ENCODE measurements at places on chromosomes 5 and 9.

GRCh38 chr5:173159256-173159655, 14.9 kb downstream of the BNIP1 start:
- DNase-seq = no peak

DNA sequence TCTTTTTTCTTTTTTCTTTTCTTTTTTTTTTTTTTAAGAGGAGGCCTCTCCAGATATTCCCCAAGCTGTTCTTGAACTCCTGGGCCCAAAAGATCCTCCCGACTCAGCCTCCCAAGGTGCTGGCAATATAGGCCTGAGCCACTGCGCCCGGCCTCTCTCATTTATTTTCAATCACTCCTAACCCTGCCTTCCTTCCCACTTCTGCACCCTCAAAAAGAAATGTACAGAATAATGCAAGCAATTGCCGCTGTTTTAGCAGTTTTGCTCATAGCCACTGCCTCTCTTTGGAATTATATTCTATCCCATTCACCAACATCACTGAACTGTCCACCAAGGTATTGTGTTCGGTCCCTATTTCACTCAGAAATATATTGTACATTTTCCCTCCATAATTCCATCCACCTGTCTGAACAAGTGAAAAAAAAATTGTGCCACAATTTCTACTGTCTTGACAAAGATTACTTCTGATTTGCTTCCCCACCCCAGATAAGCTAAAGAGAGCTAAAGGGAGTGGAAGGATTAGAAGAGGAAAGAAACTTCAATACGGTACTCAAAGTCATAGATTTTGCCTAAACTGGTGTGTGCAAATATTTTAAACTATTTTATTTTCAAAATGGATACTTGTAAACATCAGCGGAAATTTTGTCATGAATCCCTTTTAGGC, 1.9 kb downstream of the FNBP1 start:
- DNase-seq = no peak

DNA sequence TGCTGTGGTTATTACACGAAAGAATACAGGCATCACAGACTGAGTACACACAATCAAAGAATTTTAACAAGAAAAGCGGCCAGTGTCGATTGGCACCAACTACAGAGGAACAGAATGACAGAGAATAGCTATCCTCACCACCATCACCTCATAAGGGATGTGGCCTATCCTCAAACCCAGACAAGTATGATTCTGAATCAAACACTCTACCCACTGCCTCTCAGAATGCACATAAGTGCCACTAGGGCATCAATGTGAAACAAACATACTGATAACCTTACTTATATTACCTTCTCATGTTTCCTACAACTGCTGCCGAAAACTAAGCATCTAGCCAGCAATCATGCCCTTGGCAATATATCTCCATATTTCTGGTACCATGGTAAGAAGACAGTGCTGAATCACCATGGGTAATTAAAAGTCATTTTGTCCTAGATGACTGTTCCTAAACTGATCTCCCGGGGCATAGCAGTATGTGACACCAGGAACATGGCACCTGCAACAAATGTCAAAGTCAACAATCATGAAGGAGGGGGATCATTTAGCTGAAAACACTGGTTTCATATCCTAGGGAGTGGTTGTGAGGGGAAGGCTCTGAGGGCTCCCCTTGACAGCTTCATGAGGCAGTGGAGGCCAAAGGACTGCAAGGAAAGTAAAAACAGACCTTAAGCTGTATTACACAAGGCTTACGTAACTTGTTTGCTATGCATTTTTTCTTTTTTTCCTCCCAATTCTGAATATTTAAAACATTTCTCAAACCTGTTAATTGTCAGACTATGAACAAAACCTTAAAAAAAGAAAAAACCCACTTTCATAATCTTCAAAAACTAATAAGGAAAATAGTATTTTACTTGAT, 88.3 kb downstream of the LHFPL2 start:
- no peak for DNase-seq

DNA sequence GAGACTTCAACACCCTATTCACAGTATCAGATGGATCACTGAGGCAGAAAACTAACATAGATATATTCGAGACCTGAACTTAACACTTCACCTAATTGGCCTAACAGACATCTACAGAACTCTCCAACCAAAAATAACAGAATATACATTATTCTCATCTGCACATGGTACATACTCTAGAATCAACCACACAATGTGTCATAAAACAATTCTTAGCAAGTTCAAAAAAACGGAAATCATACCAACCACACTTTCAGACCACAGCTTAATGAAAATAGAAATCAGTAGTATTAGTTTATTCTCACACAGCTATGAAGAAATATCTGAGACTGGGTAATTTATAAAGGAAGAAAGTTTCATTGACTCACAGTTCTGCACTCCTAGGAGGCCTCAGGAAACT, 387.9 kb downstream of the DEPDC1B start:
- no peak for DNase-seq

DNA sequence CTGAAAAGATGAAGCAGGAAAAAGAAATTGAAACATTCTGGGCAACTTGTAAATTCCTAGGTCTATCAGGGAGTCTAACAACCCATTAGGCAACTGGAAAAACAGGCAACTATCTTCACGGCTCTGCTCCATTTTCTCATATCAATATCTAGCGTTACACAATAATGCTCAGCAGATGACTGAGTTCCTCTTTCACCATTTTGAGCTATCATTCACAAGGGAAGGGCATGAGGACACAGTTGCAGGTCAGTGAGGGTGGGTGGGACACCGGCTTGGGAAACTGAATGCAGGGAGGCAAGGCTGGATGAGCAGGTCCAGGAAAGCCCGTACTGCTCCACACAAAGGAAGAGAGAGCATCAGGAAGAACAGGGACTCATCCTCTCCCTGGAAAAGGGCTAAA, 67.0 kb downstream of the FRMD3 start:
- DNase-seq = no peak

DNA sequence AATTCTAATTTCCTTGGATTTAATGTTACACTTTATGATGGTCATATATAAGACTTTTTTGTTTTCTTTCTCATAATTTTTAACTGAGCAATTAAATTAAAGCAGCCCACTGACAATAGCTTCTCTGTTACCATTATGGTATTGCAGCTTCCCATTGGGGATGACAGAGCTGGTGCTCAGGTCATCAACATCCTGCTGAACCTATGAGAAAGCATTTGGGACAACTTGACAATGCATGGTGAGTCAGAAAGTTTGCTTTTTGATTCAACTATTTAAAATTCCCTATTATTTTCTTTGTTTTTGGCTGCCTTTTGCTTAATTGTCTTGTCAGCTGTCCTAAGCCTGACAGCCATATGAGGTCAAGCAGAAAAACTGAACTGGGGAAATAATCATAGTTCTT, 487.4 kb upstream of the RIOK2 start:
- DNase-seq = no peak

DNA sequence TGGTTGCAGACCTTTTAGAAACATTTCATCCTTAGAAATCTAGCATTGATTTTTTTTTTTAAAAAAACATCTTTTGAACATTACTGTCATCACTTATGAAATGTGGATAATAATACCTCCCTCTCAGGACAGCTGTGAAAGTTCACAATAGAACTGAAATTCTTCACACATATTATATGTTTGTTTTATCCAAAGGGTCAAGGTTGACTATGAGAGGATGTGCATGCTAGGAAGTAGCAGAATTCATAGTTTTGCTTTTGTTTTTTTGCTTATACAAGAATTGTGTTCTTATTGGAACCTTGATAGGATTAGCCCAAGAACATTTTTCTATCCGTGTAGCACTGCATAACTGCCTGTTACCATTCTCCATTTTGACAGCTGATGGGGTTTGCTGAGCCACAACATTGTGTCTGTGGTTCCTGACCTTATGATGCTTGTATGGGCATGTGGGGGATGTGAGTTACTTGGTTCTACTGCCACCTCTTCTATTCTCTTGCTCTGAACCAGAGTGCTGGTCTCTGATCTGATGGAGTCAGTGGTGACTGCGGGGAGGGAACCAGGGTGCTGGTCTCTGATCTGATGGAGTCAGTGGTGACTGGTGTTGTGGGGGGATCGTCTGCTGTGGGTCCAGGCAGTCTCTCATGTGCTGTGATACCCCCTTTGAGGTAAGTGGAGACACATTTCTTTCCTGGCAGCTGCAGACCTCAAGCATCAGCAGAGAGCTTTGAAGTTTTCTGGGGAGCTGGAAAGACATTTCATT, 27.1 kb upstream of the ACTBL2 start:
- no peak for DNase-seq

GRCh38 chr5:174532455-174533453, 191.6 kb upstream of the MSX2 start:
- DNase-seq = peak; percentile 88

DNA sequence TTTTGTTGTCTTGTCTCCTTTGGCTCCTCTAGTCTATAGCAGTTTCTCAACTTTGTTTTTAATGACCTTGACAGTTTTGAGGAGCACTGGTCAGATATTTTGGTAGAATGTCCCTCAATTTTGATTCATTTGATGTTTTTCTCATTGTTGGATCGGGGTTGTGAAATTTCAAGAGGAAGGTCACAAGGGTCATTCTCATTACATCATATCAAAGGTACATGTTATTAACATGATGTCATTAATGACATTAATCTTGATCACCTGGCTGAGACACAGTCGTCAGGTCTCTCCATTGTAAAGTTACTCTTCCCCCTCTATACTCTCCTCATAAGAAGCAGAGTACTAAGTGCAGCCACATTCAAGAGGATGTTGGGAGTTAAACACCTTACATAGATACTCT, 7.2 kb downstream of the ISOC1 start:
- no peak for DNase-seq

DNA sequence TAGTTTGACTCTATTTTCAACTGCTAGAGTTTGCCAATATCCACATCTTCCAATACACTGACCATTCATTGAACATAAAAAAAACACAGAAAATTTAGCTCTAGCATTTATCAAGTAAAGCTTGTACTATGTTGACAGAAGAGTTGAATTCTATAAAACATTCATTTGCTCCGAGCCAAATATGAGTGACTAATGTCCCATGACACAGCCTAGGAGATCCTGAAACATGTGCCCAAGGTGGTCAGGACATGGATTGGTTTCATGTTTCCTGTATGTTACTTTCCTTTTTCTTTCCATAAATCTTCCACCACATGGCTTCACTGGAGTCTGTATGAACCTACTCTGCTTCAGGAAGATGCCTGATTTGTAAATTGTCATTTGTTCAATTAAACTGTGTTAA, 122.4 kb upstream of the PRDM9 start:
- DNase-seq = no peak

DNA sequence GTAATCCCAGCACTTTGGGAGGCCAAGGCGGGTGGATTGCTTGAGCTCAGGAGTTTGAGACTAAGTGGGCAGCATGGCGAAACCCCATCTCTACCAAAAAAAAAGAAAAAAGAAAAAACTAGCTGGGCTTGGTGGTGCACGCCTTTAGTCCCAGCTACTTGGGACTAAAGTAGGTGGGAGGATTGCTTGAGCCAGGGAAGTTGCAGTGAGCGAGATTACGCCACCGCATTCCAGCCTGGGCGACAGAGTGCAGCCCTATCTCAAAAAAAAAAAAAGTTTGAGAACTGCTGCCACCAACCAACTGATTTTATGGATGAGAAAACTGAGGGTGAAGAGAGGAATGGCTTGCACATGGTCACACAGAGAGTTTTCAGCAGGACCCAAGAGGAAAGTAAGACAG, 175.1 kb downstream of the DOCK8 start:
- no peak for DNase-seq

DNA sequence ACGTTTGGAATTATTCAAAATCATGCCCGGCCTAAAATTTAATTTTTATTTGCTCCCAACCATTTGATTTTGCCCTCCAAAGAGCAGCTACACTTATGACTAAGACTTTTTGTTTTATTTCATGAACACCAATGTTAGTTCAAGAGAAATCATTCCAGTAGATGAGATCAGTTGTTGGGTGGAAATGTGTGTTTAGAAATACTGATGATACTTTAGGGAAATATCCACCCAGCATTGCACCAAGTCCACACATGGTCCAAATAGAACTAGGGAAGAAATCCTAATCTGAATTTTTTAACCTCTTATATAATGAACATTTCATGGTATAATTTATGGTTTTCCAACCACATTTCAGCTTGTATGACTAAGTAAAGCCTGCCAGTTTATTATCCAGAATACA, 28.3 kb upstream of the GOLPH3 start:
- peak; percentile 89 for DNase-seq

- DNase-seq = no peak
These were observed 130.8 kb downstream of the MACIR start for GRCh38 chr5:103389357-103389756.

DNA sequence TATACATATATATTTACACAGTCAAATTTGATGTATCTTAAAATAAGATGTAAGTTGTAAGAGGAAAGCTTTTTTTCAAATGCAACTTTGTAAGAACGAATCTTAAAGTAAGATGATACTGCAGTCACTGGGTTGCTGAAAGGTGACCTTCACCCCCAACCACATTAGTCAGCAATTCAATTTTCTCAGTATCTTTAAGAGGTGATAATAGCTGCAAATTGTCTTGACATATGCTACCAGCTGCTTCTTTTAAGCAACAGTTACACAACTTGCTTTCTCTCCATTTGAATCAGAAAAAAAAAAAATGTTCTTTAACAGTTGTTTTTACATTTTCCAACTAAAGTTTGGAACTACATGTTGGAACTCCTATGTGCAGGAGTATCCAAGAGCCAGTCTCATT, 246.6 kb upstream of the CCNG1 start:
- no peak for DNase-seq

Data from stromal cell of bone marrow (primary cell).